ENCODE measurements at places on chromosomes 2 and 18.

DNA sequence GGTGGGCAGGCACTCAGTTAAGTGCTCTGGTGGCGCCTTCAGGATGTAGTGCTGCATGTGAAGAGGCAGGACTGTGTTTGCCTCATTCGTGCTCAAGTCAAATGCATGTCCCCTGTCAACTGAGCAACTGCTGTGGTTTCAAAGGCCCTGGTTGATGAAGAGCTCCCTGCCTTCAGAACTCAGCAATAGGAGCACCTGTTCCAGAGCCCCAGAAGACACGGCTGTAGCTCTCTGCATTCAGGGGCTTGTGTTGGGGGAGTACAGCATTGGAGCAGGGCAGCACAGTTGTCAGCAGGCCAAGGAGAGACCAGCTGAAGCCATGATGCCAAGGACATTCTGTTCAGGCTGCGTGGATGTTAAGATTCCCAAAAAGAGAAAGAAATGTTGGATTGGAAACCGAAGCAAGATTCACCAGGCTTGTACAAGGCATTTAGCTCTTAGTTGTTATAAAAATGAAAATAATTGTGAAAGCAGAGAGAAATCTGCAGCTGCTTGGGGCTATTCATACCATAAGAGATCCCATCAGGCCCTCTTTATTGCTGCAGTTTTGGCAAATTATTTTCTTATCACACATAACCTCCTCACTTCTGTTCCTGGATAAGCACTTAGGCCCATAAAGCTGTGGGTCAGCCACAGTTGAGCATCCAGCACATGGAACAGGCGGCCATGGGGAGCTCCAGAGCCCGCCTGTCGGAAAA is 252.4 kb upstream of the ZNF521 start:
- no peak for DNase-seq

DNA sequence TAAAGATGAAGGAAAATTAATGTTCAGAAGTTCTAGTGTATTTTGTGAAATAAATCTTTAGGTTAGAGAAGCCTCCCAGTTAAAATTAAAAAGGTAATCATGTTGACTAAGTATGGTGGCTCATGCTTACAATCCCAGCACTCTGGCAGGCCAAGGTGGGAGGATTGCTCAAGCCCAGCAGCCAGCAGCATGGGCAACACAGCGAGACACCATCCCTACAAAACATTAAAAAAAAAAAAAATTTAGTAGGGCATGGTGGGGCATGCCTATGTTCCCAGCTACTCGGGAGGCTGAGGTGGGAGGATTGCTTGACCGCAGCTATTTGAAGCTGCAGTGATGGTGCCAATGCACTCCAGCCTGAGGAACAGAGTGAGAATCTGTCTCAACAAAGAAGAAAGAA is 17.9 kb downstream of the XPO1 start:
- no peak for DNase-seq

GRCh38 chr2:9565436-9566153 is 10.0 kb upstream of the ADAM17 start:
- DNase-seq: no peak

GRCh38 chr2:167334146-167334742 is 446.0 kb downstream of the XIRP2 start:
- DNase-seq: no peak

DNA sequence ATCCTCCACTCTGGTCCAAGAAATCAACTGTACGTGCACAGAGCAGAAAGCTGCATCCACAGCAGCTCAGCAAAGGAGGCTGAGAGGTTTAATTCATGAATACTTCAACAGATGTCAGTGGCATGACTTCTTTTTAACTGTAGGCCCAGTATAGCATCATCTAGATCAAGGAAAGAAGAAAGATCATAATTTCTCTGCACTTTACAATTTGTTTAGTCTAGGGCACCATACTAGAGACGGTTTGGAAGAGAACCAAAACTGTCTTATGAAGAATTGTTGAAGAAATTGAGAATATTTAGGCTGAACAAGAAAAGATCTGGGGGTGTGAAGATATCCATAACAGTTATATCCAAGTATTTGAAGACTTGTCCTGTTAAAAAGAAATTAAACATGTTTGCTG is 30.5 kb upstream of the MAP3K20 start:
- no peak for DNase-seq
